ENCODE measurements at places on chromosomes 11 and 22. TPM values are rescaled to one million over a fixed set of nuclear protein-coding genes. Genes with fewer than 3 reads are reported as not detected.

DNA sequence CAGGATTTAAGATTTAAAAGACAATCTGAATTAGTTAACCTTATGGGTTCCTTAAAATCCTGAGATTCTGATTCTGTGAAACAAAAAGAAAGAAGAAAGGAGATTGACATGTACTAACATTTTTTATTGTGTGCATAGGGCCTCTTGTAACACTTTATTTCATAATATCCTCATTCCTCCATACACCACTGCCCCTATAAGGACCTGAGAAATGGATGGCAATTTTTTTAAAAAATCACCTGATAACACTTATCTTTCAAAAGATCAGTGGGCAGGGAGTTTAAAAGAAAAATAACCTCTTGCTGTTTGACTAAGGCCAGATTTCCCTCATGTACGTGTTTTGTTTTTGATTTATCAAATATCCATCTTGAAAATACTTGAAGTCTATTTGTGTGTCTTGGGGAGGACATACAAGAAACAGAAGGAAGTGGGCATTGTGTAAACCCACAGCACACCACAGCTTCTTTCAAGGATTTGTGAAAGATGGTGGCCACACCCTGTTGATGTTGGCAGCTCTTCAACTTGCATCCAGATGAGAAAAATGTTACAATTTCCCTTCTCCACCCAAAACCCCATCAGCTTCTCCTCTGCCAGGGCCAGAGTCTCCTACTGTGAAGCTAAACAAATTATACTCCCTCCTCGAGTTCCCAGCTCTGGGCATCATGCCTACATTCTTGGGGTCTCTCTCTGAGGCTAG lies 35.0 kb upstream of the MPEG1 start:
- no peak for DNase-seq

DNA sequence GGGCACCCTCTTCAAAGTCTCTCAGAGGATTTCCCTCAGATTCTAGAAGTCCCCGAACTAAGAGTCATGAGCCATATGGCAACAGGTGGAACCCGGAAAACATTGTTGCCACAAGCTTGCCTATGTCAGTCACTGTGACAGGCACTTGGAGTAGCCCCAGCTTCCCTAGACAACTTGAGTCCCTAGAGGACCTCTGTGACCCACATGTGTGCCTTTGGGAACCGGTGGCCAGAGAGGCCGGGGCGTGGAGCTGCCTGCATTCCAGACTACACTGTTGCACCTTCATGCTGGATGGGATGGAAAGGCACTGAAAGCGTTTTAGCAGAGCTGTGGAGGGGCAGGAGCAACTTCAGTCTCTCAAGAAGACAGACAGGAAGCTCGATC lies 12.1 kb downstream of the SLC37A2 start:
- DNase-seq: no peak

GRCh38 chr11:28631148-28631547 lies 523.0 kb downstream of the METTL15 start:
- no peak for DNase-seq

GRCh38 chr11:114302663-114303062 lies 6.5 kb downstream of the NNMT start:
- DNase-seq: no peak

Gene PANX3
- total RNA-seq: not detected

GRCh38 chr11:44861849-44862557 lies 88.7 kb downstream of the TP53I11 start:
- peak; percentile 69 for DNase-seq

Gene MUC5AC
- under 0.01 TPM for total RNA-seq

DNA sequence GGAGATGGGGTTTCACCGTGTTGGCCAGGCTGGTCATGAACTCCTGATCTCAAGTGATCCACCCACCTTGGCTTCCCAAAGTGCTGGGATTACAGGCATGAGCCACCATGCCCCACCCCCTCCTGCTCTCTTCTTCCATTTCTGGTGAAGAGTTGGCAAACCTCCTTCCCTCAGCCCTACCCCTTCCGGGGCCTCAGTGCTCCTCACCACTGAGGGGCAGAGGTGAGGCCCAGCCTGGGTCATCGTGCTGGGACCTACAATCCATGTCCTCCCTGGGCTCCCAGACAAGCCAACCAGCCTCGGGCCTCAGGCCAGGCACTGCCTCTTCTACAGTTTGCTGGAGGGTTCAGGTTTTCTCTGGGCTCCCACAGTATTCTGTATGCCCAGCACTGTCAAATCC lies 14.8 kb upstream of the TPBGL start:
- DNase-seq: no peak

All from activated T-cell treated with anti-CD3 and anti-CD28 coated beads, Interleukin-2, amount 50 U/mL, for 4 hours (primary cell).